AG09309 (cell line): ENCODE measurements at places on chromosomes 6 and 20.

GRCh38 chr6:52330470-52330869 is 31.5 kb upstream of the PAQR8 start:
- no peak for DNase-seq

DNA sequence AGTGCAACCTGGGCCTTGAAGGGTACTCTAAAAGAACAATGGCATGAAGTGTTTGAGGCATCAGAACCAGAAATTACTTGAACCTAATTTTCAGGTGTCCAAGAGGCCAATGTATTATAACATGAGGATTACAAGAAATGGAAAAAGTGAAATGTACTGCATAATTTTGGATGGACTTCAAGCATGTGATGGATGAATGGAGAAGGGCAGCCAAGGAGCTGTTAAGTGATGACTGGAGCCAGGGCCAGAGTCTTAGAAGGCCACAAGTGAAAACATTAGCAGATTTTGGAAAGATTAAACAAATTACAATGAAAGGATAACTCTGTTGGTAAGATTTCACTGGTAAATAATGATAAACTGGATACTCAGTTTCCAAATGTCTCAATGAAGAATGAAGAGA is 738.2 kb downstream of the CD109 start:
- no peak for DNase-seq

DNA sequence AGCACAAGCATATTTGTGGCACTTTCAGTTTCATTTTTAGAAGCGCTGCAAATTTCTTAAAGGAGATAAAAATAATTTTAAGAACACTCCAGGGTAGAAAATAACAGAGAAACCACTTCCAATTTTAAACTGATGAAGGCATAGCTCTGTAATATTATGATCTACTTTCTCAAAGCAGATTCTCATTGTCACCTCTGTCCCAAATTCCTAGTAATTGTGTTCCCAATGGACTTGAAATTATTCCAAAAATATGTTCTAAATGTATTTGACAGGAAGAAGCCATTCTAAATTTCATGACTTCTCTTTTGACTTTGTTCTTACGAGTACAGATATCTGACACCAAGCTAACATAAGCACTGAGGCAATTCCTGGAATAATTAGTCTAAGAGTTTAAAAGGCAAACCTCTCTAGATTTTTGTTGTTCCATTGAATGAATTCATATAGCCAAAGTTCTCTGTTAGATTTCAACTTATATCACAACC is 140.2 kb upstream of the CARMIL1 start:
- DNase-seq: no peak

GRCh38 chr20:4730780-4731179 is 9.1 kb downstream of the PRND start:
- DNase-seq: no peak

GRCh38 chr6:52537001-52537753 is 39.7 kb downstream of the TRAM2 start:
- DNase-seq: no peak
